ENCODE measurements at places on chromosomes 3 and 15.
A peak's percentile ranks its signal among the peaks of the same experiment; 100 is the strongest.

DNA sequence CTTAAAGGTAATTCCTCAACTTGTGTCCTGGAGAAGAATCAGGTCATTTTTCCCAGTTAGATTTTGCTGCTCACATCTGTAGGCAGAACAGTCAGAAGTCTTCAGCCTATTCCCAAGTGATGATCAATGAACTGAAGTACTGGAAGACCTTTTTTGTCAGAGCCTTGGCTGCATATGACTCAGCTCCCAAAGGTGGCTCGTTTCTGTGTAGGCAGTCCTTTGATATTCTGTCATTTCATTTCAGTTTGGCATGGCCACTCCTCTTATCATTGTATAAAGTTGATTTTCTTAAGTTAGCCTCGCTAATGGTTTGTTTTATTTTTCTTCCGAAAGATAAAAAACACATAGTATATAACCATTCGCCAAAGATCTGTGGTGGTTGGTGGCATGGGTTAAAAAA is 90.7 kb downstream of the KLHL25 start:
- no peak for DNase-seq

GRCh38 chr15:76208084-76208785 is 103.0 kb downstream of the ETFA start:
- no peak for DNase-seq

DNA sequence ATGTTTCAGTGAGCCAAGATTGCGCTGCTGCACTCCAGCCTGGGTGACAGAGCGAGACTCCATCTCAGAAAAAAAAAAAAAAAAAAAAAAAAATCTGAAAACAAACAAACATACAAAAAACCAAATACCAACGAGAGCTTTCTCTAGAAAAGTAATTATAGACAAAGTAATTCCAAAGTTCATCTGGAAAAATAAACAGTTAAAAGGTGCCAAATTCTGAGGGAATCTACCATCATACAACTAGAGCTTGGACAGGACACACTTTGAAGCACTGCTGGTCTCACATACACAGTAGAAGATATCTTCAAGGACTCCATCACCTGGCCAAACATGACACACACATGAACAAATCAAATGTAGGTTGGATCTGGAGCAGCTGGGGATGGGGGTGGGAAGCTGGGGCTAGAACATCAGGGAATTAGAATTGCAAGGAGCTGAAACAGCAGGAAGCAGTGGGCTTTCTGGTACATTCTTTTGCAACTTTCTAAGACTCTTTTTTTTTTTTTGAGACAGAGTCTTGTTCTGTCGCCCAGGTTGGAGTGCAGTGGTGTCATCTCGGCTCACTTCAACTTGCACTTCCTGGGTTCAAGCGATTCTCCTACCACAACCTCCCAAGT is 41.1 kb upstream of the CTSH start:
- DNase-seq: no peak

GRCh38 chr3:15646851-15647511 is 45.4 kb downstream of the BTD start:
- no peak for DNase-seq

DNA sequence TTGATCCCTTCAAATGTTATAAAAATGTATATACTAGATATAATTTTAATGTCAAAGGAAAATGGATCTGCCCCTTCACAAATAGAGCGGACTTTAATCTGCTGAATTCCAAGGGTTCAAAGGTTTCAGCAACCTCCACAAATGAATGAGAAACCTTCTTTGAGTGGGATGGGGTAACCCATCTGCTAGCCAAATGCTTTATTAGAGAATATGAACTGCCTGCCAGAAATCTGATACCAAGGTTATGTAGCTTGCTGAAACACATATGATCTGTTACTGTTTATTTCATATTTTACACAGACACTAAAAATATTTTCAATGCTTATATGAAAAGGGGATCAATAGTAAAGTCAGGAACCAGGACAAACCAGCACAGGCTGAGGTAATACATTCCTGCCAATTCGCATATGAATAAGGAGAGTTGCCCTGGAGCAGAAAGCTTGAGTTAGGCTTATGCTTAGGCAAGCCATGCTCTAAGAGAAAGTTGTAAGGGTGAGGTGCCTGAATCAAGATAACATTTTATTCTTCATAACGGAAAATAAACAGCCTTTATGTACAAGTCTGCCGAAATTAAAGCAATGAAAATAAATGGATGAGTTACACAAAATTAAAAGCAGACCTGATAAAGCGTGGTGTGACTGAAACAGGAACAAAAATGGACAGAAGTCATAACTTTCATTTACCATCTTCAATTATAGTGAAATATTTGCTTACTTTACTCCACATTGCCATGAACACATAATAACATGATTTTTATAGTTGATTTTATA is 26.5 kb downstream of the PLOD2 start:
- DNase-seq: no peak

- peak; percentile 87 for DNase-seq
Observed at GRCh38 chr3:186772701-186773417, 10.5 kb upstream of the EIF4A2 start.

- no peak for DNase-seq
Observed at GRCh38 chr15:27771892-27772291, 327.2 kb downstream of the OCA2 start.

DNA sequence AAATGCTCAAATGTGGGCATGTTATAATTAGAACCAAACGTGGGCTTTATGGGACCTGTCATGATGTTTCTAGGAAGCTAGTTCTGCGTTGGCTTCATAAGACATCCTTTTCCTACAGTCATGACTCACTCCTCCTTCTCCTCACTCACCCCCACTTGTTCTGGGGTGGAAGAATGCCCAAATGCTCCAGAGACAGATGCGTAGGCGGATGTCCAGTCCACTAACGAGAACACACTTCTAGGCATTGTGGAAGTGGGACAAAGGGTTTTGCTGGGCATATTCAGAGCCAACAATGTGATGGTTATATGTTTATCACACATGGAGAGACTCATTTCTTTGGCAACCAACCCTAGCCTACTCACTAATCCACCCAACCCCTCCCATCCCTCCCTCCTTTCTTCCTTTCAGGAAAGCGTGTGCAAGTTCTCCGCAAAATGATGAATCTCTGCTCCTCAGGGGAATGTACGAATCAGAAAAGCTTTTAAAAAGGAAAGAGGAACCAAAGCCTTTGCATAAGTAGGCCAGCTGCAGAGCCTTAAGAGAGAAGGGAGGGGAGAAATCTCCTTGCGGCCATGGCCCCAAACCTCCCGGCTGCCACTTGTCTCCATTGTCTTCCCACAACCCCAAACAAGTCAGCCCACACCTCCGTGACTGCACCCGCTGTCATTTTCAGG is 123.0 kb upstream of the SPRED1 start:
- no peak for DNase-seq

DNA sequence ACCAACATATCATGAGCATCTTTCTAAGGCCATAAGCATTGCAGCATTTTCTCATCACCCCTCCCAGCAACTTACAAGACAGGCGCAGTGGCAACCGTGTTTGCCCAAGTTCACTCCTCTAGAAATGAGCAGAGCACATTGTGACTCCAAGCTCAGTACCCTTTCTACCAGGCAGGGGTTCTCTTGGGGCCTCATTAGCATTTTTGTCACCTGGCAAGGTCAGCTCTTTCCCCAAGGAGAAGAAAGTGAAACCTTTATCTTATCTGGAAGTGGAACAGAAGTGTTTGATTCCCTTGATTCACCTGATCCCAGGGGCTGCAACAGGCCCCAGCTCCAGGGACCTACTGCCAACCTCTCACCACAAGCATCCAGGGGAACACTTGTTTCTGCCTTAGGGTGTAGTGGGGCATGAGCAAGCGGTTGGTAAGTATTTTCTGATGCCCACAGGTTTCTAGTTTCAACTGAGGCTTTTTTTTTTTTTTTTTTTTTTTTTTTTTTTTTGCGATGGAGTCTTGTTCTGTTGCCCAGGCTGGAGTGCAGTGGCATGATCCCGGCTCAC is 44.0 kb upstream of the HERC1 start:
- DNase-seq: no peak

DNA sequence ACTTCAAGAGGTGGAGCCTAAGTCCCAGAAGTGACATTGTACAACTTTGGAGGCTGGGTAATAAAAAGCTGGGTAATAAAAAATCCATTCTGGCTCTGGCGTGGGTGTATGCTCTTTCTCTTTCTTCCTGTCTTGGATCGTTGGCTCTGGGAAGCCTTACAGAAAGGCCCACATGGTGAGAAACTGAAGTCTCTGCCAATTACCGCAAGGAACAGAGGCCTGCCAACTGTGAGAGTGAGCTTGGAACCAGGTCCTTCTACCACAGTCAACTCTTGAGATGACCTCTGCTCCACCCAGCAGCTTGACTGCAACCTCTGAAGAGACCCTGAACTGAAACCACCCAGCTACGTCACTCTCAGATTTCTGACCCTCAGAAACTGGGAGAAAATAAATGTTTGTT is 51.0 kb downstream of the NR2F2 start:
- DNase-seq: no peak

All from activated CD8-positive, alpha-beta memory T cell treated with anti-CD3 and anti-CD28 coated beads, Interleukin-2, amount 50 U/mL, for 48 hours (primary cell).